ENCODE measurements at places on chromosomes 2 and 18.

DNA sequence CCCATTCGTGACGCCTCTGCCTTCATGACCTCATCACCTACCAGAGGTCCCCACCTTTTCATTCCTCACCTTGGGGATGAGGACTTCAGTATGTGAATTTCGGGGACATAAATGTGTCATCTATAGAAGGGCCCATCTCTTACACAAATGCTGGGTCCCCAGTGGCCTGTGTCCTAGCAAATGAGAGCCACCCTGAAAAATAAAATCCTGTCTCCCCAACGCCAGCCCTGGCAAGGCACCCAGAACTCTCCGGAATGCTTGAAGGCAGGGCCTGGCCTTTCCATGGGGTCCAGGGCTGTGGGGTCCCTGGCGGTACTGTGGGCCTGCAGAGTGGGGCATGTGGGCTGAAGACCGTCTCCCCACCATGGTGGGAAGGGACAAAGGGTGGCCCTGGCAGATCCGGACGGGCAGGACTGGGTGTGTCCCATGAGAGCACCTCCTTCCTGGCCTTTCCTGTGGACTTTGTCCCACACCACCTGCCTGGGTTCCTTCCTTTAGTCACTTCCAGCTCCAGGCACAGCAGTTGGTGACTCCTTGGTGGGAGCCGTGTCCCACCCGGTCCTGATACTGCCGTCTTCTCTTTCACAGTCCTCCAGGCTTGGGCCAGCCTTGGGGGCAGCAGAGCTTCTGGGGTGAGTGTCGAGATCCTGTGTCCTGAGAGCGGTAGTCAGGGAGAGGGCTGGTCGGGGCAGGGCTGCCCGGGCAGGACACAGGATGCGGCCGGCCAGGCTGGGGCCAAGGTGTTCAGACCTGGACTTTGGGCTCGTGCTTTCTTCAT lies 18.6 kb downstream of the CAPN10 start:
- DNase-seq: no peak

DNA sequence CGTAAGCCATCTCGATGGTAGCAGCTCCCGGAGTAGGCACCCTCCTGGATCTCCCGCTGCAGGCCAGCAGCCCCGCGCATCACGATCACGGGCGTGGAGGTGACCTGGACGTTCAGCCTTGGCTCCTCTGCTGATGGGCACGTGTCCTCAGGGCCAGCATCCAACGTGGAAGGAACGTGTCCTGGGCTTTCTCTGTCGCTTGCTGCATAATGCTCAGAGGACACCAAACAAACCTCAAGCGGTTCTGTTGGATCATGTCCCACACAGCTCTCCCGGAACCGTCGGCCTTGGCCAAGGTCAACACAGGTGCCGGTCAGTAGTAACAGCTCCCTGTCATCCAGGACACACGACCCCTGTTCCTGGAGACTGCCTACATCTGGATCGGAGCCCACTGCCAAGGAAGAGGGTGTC lies 23.1 kb downstream of the PASK start:
- no peak for DNase-seq

DNA sequence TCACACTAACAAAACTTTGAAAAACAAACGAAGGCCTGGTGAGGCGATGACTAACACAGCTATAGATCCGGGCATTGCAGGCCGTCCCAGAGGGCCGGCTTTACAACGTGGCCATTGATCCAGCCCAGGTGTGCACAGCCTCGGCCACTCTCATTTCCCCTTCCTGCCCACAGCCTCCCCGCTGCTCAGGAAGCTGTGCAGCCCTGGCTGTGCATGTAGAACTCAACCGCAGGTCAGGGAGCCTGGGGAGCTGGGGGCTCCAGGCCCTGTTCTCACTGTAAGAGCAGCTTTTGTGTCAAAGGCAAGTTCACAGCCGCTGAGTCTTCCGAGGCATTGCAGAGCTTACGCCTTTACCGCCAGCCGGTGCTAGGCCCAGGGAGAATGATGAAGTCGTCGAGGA lies 87.2 kb downstream of the LONRF2 start:
- DNase-seq: no peak

GRCh38 chr2:12177455-12178288 lies 431.2 kb downstream of the LPIN1 start:
- no peak for DNase-seq

DNA sequence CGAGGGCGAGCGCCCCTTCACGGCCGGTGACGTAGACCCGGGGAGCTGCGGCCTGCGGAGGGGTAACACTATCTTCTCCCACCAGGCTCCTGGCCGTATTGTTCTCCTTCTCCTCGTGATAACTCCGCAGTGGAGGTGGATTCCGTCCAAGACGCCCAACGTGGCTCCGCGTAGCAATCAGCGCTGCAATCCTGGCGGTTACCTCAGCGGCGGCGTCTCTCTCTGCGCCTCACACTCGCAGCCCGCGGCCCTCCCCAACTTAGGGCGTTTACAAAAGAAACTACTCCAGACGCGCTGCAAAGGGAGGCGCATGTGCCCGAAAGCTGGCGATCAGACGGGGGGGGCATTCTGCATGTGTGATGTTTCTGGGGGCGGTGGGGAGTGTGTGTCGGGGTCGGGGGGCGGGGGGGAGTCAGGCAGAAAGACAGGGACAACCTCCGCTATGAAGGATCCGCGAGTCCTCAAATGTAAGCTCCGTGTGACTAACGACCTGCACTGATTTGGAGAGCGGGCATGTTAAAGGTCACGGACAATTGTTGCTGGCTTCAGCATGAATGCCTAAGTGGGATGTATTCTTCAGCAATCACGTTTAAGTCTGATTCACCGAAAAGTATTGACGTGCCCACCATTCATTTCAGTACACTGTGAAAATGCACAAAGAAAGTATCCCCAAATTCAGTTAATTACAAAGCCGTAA lies 1.3 kb upstream of the ZNF516 start:
- no peak for DNase-seq

DNA sequence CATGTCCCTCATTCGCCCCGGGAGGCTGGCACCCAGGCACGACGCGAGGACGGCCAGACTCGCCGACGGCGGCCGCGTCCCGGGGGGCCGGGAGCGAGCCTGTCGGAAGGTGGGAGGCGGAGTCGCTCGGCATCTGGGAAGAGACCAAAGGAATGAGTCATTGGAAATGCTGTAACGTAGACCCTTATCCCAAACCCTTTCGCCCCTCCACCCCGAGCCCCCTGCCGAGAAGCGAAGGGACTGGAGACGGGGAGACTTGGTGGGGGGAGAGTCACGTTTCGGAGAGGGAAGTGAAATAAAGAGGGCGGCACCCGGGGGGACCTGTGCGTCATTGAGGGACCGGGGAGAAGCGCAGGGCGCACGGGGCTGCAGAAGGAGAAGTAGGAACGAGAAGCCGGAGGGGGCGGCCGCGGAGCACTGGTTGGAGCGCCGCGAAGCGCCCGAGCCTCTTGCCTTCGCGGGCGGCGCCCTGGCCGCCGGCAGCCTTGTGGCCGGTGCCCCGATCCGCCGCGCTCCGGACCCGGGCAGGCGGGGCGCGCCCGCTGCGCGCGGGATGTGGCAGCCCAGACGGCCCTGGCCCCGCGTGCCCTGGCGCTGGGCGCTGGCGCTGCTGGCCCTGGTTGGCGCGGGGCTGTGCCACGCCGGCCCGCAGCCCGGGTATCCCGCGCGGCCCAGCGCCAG lies at the start of gene EMILIN2:
Gene EMILIN2 (plus strand): TSS at position 371 of the 681 bp plus-strand sequence. CDS start 183 bp downstream, at position 554.
- DNase-seq: no peak

DNA sequence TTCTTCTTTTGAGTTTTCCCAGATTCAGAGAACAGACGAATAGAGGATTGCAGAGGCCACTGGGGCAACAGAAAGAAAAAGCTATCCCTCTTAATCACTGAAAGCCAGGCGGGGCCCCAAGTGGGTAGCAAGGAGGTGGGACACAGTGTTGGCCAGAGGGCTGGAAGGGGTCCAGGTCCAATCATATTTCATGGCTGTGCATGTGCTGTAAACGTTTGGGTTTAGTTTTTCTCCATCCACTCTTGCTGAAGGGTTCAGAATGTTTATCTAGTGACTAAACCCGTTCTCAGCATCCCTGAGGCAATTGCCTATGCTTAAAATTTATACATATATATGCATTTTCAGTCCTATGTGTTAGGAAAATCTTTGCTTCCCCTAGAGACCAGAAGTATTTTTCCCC lies 99.4 kb upstream of the EPHA4 start:
- no peak for DNase-seq

DNA sequence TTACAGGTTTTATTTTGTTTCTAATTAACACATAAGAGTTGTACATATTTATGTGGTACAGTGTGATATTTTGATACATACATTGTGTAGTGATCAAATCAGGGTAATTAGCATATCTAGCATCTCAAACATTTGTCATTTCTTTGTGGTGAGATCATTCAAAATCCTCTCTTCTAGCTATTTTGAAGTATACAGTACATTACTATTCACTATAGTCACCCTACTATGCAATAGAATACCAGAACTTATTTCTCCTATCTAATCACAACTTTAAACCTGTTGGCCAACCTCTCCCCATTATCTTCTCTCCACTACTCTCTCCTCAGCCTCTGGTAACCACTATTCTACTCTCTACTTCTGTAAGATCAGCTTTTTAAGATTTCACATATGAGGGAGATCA lies 325.8 kb downstream of the CYP26B1 start:
- DNase-seq: no peak

DNA sequence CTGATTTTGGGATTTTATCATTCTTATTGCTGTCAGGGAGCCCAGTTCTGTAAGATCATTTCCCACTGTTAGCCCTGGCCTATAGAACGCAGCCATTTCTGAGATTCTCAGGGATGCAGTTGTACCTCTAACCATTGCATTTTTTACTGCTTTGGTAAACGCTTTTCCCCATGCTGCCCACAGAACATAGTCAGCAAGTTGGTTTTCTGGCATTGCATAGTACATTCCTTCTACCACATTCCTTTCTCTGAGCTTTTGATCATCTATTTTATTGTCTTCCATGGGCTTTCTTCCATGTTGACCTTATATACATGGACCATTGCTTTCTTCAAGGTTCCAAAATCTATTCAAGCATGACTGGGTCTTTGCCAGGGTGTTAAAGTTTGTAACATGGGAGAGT lies 86.8 kb upstream of the ST6GAL2 start:
- no peak for DNase-seq

DNA sequence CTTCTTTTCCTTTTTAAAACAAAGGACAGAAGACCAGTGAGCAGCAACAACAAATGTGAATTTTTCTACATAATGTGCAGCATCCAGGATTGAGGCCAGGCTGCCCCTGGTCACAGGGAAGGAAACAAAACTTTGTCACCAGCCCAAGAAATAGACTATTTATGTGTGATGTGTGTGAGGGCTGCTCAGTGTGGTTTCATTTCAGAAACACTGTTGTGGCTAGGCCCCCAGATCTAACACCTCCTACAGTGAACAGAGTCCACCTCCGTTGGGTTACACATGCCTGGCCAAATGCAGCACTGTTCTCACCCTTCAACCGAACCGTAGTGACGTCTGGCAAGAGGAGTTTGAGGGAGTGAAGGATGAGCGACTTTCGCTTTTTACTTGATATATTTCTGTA lies 146.3 kb upstream of the RIOK3 start:
- peak; percentile 16 for DNase-seq

DNA sequence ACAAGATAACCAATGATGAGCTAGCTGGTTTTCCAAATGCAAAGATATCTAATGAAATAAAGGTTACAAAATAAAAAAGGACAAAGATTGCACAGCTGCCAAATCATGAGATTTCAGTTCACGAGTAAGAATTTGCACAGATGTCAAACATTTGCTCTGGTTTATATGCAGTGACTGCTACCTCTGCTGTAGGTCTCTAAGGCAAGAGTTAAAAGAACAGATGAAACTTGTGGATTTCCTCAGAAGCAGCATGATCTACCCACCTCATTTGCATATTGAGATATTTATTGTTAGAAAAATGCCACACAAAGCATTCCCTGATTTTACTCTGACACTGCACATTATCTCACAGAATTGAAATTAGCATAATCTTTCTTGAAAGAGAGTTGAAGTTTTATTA lies 763.2 kb upstream of the ZEB2 start:
- no peak for DNase-seq

DNA sequence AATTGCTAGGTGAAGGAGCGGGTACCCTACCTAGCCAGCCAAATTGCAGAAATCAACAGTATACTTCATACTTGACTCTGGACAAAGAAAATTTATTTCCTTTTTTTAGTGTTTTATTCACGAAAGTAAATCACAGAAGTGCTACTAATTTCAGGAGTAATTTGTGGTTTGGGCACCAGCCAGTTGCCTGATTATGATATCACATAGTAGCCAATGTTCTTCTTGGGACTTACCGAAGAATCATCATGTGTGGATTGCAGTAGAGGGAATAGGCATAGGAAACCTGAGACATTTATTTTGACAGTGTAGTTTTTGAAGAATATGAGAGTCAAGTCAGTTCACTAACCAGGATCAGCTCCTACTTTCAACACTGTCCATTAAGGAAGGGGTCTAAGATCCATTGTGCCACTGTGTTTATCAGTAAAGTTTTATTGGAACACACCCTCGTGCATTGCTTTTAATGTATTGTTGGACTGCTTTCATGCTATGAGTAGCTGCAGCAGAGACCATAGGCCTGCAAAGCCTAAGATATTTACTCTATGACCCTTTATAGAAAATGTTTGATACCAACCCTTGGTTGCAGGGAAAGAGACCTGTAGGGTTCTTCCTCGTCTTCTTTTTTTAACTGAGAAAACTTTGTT lies 32.1 kb downstream of the TNFRSF11A start:
- DNase-seq: no peak

DNA sequence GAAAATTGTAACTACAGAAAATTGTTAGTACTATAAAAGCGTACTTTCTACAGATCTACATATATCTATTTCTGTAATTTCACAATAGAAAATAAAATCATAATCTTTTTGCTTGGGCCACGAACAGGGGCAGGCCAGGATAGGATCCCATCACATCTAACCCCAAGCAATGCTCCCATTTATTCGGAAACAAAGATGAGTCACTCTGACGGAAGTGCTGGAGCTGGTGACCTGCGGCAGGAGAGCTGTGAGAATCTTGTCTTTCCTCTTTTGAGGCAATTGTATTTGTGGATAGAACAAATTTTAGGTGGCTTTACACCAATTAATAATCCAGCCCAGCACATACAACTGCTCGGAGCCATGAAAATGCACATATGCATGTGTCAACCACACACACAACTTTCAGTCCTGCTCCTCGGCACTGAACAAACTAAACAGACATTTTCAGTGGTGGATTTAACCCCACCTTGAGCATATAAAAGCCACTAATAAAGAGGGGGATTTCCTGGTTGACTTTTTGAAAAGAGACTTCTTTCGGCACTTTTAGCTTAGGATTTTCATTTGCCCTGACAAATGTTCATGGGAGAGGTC lies 22.3 kb upstream of the INSIG2 start:
- DNase-seq: no peak

- peak; percentile 29 for DNase-seq
Measured at GRCh38 chr2:72770879-72771461, 54.9 kb downstream of the EXOC6B start.

GRCh38 chr2:10960606-10961489 lies 49.1 kb downstream of the KCNF1 start:
- DNase-seq: no peak
